ENCODE measurements at places on chromosomes 6 and 20. TPM values are rescaled to one million over a fixed set of nuclear protein-coding genes. Genes with fewer than 3 reads are reported as not detected.

Gene ASIP
- total RNA-seq = not detected

Gene TBX18
- total RNA-seq = not detected

Gene LPIN3
- total RNA-seq = 14.6 TPM

Gene KCNK5
- total RNA-seq = not detected

Gene EEF1A2
- total RNA-seq = 58.1 TPM

Gene NKAPL
- total RNA-seq = not detected

Gene HLA-DRB1
- not detected for total RNA-seq

Gene ULBP1
- total RNA-seq = not detected

Gene MYCT1
- total RNA-seq = not detected

Gene MUCL3
- not detected for total RNA-seq

Gene RBM24
- total RNA-seq = 1.8 TPM

Gene CST2
- total RNA-seq = not detected

Gene ATP9A
- total RNA-seq = 15.7 TPM

Gene PRL
- total RNA-seq = not detected

Gene RNF144B
- total RNA-seq = under 0.01 TPM

Gene SAMD10
- 1.4 TPM for total RNA-seq

Gene E2F1
- total RNA-seq = 44.2 TPM

Gene APCDD1L
- not detected for total RNA-seq

Gene CALHM5
- under 0.01 TPM for total RNA-seq

Gene ULBP3
- total RNA-seq = 0.37 TPM

Gene ZNF335
- 7.2 TPM for total RNA-seq

Gene FAM209B
- not detected for total RNA-seq

Gene BPIFB4
- total RNA-seq = not detected

Gene PDE7B
- total RNA-seq = not detected

Gene C20orf144
- 0.20 TPM for total RNA-seq

Gene SLC32A1
- total RNA-seq = not detected

Gene RIN2
- total RNA-seq = 1.7 TPM

All from G401 (cell line).